ENCODE measurements at places on chromosomes 2 and 18.
A peak's percentile ranks its signal among the peaks of the same experiment; 100 is the strongest.

DNA sequence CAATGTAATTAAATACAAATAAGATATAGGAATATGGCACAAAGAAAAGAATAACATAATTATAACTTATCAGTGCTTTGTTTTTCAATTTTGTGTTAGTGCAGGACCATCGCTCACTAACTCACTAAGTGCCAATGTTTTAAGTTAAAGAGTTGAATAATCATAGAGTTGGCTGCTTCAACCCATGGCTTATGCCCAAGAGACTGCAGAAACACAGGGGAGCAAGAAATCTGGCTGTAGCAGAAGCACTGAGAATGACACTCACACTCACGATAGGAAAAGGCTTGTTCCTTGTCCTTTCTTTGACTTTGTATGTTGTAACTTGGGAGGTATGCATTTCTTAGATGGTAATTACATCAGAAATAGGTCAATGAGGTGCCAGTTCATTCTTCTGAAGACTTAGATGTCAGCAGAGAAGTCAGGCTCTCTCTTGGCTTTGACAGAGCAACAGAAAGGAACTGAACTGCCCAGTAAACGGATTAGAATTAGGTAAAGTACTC, 852.2 kb downstream of the LRRTM4 start:
- no peak for DNase-seq

GRCh38 chr2:177783835-177784744, 288.5 kb downstream of the PDE11A start:
- DNase-seq, result peak; percentile 68

DNA sequence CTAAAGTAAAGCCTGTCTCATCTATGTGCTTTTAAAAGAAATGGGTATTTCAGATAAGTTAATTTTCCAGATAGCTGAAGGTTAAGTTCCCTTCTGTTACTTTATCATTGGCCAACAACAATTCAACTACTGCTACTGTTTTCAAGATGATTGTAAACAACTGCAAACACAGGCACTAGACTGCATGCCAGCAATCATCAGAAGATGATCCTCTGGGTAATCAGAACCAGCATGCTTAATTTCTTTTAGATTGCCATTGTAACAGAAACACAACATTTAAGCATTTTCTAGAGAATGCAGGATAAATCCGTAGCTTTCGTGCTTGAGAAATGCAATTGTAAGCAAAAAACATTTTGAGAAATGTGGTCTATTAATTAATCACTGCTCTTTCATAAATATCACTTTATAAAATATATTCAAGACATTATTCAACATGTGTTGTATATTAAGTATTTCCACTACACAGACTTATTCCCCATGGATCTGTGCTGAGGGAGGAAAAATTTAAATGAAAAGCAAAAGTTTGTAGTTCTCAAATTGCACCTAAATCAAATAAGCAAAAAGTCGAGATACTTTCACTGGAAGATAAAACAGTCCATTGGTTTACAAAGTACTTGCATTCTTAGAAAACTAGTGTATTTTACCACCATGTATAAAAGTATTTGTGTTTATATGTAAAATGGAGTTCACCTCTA, 133.7 kb downstream of the ATL2 start:
- no peak for DNase-seq

GRCh38 chr2:142707318-142707717, 170.1 kb upstream of the KYNU start:
- DNase-seq, result no peak

DNA sequence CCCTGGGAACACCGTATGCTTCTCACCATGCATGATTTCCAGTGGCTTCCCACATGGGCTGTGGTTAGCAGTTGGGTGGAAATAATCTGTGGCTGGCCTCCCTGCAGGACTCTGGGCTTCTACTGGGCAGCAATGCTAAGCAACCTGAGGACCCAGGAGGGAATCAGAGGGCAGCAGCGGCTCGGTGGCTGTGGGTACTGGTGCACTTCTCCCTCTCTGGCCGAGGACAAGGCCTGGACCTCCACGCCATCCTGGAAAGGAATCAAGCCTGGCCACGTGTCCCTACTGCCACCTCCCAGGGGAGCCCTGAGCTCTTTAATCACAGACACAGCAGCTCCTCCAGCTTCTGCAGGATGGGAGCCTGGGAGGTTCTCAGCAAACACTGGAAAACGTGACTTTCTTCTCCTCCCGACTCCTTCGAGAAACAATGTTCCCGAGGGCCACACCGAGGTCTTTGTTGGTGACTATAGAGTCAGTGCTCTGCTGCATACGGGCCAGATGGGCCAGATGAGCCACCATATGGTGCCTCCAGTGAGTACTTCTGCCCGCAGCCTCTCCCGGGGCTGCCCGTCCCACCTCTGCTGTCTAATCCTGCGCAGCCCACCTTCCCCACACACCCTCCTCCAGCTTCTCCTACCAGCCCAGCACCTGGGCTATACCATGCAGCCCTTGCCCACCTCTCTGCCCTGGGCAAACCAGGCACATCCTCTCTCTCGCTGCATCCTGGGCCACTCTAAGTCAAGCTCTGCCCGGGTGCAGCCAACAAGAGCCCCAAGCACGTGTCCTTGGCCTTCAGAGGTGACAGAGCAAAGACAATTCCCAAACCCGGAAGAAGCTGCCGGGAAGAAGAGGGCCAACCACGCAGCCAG, 42.8 kb upstream of the OTOS start:
- no peak for DNase-seq

GRCh38 chr2:29196792-29197788, 81.9 kb downstream of the CLIP4 start:
- no peak for DNase-seq

- DNase-seq, result no peak
Observed at GRCh38 chr2:113252047-113252590, 26.6 kb downstream of the PAX8 start.

DNA sequence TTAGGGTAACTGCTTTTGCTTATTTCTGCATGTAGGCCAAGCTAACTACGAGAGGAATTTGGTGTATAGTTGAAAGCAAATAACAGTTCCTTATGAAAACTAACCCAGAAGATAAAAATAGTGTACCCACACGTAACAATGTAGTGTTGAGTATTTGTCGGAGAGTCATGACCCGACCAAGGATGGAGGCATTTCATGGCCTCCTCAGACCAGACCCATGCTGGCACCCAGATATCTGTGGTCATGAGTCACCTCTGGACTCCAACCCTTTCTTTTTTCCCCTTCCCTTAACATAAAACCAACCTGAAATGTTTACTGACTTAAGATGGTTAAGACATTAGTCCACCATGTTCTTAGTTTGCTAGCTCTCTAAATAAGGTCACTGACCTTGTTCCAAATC, 318.7 kb downstream of the NOL4 start:
- DNase-seq, result no peak

- no peak for DNase-seq
Observed at GRCh38 chr2:173229086-173229485, 125.6 kb upstream of the CDCA7 start.

- DNase-seq, result no peak
Observed at GRCh38 chr2:148122788-148123187, 101.9 kb downstream of the MBD5 start.

GRCh38 chr2:233380995-233381637, 26.8 kb downstream of the DGKD start:
- no peak for DNase-seq

DNA sequence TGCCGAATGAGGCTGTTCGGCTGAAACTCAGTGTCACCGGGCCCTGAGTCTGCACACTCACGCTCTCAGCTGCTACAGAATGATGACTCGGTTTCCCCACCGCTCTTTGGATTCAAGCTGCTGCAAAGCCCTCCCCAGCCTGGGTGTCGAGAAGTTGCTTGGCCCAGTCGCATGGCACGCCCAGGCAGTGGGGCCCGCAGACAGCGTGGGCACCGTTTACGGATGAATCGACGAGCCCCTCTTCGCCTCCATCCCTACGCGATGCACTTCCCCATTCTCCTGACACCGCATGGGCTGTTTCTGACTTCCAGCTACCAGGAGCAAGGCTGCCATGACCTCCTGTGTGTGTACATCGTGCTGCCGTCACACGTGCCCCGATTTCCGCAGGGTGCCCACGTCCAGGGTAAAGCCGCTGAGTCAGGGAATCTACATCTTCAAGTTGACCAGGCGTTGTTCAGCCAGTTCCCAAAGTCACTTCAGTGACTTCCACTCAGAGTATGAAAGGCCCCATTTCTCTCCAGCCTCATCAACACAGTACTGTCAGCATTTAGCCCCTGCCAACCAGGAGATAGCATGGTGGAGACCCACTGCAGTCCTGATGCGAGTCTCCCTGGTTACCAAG, 60.3 kb upstream of the GPC1 start:
- no peak for DNase-seq

GRCh38 chr18:49009661-49010060, 58.9 kb upstream of the SMAD7 start:
- DNase-seq, result no peak

DNA sequence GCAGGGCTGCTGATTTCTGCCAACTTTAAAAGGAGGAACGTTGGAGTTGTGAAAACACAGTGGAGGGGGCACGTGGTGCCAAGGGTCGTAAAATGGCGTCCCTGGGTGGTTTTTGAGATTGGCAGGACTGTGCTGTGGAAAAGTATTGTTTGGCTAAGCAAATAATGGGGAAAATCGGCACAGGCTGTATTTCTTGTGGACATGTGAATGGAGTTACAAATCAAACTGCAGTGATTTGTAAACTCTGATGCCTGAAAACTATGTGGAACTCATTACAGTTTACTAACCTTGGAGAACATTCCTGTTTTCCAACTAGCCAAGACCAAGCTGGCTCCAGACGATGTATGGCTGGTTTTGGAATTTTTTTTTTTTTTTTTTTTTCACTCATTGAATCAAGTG, 68.7 kb downstream of the KCTD1 start:
- DNase-seq, result no peak

GRCh38 chr2:216710551-216711301, 15.4 kb upstream of the IGFBP5 start:
- DNase-seq, result no peak

GRCh38 chr2:100799686-100800085, 20.3 kb upstream of the NPAS2 start:
- no peak for DNase-seq

DNA sequence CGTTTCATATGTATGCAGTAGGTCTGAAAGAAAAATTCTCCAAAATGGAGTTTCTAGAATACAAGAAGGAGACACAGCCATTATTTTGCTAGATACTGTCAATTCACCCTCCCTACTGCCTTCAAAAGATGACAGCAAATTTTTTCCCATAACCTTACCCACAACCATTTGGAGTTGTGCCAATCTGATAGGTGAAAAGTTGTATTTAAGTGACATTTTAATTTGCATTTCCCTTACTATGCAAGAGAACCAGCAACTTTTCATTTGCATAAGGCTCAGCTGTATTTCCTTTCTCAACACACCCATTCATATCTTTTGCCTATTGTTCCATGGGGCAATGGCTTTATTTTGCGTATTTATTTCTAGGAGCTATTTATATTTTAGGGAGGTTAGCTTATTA, 31.4 kb upstream of the IL18RAP start:
- no peak for DNase-seq

DNA sequence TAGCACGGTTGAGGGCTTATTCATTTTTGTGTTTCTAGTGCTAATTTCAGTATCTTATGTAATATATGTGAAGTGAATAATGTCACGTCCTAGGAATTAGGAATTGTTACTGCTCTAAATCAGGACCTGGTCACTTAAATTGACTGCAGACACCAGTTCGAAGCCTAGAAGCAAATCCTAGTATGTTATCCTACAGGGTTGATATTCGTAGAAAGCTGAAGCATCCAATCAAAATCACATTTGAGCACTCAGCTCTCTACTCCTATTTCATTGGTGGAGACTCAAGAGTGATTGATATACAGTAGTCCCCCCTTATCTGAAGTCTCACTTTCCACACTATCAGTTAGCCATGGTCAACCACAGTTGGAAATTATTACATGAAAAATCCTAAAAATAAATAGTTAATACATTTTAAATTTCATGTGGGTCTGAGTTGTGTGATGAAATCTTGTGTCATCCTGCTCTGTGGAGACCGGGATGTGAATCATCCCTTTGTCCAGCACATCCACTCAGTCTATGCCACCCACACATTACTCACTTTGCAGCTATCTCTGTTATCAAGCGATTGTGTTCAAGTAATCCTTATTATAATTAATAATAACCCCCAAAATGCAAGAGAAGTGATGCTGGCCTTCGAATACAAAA, 35.2 kb upstream of the SCN9A start:
- DNase-seq, result peak; percentile 53

DNA sequence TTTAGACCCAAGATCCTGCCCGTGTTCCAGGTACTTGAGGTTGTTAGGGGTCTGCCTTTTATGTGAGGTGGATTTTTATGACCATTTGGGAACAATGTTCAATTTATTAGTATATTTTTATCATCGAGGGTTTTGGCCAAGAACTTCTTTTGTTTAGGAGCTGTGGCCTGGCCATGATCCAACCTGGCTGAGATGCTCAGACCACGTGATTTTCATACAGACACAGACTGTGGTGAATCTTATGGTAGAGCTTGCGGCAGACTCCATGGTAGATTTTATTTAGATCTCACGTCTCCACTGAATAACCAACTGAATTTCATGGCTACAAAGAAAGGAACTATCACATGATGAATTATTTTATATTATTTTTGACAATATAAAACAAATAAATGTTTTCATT, 405.5 kb upstream of the VWC2L start:
- no peak for DNase-seq

DNA sequence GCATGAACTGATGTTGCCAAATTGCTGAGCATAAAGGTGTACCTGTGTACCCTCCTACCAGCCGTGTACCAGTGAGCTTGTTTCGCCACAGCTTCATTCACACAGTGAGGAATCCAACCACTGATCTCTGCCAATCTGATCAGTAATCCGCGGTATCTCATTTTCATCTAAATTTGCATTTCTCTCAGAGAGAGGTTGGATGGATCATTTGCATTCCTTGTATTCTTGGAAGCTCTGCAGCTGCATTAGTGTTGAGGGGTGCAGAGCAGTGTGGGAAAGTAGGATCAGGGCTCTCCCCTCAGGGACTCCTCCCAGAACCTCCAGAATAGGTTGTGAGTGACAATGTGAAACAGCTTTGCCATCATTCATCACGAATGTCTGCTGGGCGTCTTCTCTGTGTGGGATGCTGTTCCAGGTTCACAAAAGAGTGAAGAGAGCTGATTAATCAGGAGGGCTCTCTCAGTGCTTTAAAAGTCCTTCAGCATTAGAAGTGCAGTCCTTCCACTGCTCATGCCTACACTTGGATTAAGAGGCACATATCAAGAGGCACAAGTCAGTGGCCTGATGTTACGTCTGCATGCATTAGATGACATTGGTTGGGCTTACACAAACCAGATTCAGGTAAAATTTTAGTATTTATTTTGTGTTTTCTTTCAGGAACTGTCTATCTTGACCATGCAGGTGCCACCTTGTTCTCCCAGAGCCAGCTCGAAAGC, 7.5 kb downstream of the MOCOS start:
- DNase-seq, result no peak

- no peak for DNase-seq
Observed at GRCh38 chr2:126463892-126464674, 191.9 kb upstream of the GYPC start.

GRCh38 chr2:381181-381580, 93.3 kb upstream of the ALKAL2 start:
- no peak for DNase-seq

GRCh38 chr2:227143895-227144294, 20.1 kb downstream of the COL4A4 start:
- DNase-seq, result no peak

GRCh38 chr2:161061786-161062185, 98.4 kb upstream of the TANK start:
- DNase-seq, result no peak

- DNase-seq, result peak; percentile 86
Observed at GRCh38 chr2:65432227-65433190, at the start of gene SPRED2. Gene SPRED2 (minus strand): TSS chr2:65432599. CDS start chr2:65431987, 612 bp downstream.

- DNase-seq, result no peak
Observed at GRCh38 chr2:215080545-215080944, 57.9 kb downstream of the ABCA12 start.
